ENCODE measurements at places on chromosomes 3 and 15.

GRCh38 chr3:66504850-66505641 is 4.2 kb upstream of the LRIG1 start:
- DNase-seq: no peak

GRCh38 chr3:40718681-40719080 is 193.9 kb downstream of the ZNF621 start:
- DNase-seq: no peak

- DNase-seq: no peak
Measured at GRCh38 chr15:74826364-74826819, at the start of gene CPLX3. TSS of gene CPLX3 (plus strand) at chr15:74826627. CDS start at chr15:74826704, 77 bp downstream.

GRCh38 chr3:143366672-143367071 is 247.1 kb downstream of the CHST2 start:
- no peak for DNase-seq

DNA sequence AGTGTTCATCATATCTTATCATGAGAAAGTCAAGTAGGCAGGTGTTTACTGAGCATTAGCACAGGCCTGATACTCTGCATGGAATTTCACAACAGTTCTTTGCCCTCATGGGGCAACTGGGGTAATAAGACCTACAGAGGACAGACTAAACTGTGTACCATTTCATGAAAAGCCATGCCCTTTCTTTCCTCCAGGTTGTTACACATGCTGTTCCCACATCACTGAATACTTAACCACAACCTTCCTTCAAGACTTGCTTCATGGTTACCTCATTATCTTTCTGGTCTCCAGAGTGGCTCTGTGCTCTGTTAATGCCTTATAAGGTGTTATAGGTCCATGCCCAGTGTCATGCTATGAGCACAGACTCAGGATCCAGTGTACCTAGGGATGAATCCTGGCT is 28.2 kb upstream of the RSL24D1 start:
- DNase-seq: no peak

DNA sequence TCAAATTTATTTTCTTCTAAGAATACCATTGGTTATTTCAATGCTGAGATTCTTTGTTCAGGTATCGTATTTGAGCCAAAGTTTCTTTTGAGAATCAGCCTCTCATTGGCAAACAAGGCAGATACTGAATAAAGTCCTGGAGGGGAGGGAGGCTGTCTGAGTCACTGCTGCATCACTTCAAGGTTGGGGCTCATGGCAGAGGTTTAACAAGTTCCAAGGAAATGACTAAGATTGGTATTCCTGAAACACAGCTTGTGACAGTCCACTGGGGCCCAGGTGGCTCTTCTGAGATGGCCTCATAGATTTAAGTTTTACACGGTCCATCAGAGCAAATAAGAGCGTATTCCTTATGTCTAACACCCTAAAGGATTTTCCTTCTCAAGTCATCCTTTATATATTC is 213.8 kb upstream of the STAC start:
- peak; percentile 46 for DNase-seq

DNA sequence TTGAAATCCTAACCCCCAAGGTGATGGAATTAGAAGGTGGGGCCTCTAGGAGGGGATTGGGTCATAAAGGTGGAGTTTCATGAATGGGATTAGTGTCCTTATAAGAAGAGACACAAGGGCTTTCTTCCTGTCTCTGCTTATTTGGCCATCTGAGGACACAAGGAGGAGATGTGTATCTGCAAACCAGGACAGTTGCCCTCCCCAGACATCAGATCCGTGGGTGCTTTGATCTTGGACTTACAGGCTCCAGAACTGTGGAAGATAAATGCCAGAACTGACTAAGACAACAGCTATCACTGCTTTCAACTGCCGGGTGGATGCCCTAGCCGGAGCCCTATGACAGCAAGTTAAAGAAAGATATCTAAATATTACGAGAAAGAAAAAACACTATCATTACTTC is 94.4 kb downstream of the CHRNA7 start:
- no peak for DNase-seq

DNA sequence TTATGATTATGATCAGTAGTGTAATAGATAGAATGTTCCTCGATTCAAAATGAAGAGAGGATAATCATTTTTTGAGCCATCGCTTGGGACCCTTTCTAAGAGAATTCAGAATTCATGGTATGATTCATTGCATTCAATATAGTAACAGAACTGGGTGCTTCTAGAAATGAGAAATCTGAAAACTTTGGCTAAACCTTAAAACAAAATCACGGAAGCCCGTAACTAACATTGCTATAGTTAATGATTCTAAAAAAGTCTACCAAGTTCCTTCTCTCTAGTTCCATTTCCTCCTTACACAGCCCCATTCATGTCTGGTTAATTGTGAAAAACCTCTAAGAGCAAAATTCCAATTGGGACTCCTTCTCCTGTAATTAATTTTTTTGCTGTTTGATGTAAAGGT is 217.1 kb downstream of the GBE1 start:
- no peak for DNase-seq

GRCh38 chr3:120742849-120743365 is 363 bp downstream of the GTF2E1 start:
- DNase-seq: peak; percentile 66

GRCh38 chr3:153669527-153669926 is 451.7 kb upstream of the ARHGEF26 start:
- DNase-seq: no peak

- DNase-seq: no peak
Measured at GRCh38 chr3:113128386-113129015, 82.9 kb upstream of the BOC start.

GRCh38 chr3:13708301-13708700 is 159.4 kb downstream of the FBLN2 start:
- DNase-seq: no peak

- peak; percentile 65 for DNase-seq
Measured at GRCh38 chr3:113736548-113737089, 9.4 kb downstream of the NAA50 start.

DNA sequence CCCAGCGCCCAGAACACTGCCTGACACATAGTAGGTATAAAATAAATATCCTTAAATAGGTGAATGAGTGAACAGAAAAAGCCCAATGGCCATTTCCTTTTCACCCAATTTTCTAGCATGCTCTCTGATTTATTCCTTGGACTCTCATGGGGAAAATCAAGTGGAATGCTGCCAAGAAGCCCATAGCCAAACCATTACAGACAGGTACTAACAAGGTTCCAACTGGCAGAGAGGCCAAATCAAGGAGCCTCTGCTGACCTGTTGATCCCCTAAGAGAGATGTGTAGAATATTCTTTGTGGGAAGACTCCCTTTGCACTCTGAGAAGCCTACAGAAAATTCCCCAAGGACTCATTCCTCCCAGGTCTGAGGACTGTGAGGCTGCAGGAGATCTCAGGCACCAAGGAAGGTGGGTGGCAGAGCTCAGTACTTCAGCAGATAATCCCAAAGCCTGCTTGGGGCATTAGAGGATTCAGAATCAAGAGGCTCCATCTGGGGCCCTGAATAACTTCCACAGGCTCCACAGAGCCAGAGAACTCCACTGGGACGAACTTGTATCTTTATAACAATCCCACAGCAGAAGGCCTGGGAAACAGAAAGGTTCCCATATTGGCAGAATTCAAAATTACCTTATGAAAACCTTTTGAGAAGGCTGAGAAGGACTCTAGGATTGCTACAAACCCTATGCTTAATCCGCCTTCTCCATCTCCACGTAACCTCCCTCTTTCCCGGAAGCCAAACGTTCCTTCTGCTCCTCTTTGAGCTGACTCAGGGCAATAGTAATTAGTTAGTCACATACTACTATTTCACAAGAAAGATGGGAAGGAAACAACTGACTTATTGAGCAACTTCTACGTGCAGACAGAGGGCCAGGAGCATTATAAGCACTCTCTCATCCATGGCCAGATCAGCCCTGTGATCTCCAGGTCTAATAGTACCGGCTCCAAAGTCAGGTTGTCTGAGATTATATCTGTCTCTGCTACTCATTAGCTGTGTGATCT is 34.5 kb downstream of the PRICKLE2 start:
- peak; percentile 96 for DNase-seq

GRCh38 chr3:17070161-17070959 is 185.6 kb downstream of the PLCL2 start:
- DNase-seq: peak; percentile 62

DNA sequence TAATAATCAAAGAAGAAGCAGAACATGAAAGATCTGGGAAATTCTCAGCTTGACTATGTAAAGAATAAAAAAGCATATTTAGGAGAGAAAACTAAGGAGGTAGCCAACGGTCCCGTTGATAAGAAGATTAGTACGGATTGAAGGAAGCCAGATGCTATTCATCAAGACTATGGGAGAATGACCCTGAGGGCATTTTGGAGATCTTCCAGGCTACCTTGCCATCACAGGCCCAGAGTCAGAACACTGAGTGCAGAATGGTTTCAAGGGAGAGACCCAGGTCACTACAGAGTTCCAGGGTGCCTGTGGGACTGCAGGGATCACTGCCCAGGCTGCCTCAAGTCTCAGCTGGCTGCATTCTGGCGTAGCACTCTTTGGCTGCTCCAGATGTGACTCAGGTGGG is 752.9 kb upstream of the ARPP21 start:
- DNase-seq: no peak

GRCh38 chr3:35733341-35733740 is 94.0 kb downstream of the ARPP21 start:
- no peak for DNase-seq

DNA sequence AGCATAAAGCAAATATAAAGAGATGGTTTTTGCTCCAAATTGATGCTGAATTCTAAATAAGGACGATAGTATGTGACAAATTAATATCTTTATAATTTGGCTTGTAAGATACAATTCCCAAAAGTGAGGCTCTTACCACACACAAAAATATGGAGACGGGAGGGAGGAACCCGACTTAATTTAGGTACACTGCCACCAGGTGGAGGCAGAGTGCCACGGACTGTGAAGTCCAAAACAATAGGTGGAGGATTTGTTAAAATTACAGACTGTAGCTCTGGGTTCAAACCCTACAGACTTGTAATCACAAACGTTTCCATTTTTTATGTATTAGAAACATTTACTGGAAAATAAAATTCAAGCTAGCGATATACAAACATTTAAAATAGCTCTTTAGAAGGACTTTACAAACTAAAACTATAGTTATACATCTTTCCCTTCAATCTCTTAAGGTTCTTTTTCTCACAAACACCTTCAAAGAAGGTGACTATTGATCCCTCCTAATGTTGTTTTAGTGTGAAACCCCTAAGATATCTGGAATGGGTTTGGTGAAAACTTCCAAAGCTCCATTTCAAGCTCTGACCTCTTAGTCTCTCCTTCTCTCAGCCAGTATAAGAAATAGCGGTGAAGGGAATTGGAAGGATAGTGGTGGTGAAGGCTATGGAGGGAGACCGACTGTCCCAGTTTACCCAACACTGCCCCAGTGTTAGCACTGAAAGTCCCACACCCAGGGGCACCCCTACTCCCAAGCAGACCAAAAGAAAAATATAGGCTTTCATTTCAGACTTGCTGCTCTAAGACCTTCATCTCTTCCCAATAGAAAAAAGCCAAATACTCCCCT is 89.7 kb downstream of the AQP9 start:
- peak; percentile 82 for DNase-seq

DNA sequence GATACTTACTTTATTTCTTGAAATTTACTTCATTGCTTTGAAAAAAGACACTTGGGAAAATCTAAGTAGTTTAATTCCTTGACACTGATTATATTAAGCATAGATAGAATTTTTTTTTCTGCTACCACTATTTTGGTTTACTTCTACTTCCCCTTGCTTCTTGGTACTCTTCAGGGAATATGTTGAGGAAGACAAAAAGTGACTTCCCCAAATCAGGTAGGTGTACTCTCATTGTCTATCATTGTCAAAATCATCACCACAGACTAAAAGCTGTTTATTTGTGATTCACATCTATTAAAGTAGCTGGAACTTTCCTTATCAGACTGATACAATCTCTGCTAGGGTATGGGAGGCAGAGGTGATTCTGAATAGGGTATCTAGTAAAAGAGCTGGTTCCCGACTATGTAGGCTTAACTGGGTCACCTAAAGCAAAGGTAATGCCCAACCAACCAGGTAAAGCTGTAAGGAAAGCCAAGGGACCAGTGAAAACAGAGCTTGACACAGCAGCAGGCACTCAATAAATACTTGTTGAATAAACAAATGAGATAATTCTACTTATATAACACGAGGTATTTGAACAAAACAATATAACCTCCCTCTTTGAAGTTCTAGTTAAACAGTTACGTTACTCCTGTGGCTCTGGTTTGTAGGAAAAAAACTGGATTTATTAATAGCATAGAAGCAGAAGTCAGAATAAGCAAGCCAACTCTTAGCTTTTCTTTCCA is 346.9 kb downstream of the PLCL2 start:
- DNase-seq: no peak

GRCh38 chr15:66617137-66618090 is 51.6 kb upstream of the LCTL start:
- DNase-seq: peak; percentile 84

GRCh38 chr3:194100856-194101390 is 35.0 kb upstream of the HES1 start:
- no peak for DNase-seq

DNA sequence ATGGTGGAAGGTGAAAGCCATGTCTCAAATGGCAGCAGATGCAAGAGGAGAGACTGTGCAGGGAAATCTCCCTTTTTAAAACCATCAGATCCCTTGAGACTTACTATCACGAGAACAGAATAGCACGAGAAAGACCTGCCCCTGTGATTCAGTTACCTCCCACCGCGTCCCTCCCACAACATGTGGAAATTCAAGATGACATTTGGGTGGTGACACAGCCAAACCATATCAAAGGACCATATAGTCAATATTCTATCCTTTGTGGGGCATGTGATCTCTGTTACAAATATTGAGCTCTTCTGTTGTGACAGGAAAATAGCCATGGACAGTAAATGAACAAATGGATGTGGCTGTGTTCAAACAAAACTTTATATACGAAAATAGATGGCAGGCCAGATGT is 77.2 kb upstream of the ACKR4 start:
- DNase-seq: no peak

DNA sequence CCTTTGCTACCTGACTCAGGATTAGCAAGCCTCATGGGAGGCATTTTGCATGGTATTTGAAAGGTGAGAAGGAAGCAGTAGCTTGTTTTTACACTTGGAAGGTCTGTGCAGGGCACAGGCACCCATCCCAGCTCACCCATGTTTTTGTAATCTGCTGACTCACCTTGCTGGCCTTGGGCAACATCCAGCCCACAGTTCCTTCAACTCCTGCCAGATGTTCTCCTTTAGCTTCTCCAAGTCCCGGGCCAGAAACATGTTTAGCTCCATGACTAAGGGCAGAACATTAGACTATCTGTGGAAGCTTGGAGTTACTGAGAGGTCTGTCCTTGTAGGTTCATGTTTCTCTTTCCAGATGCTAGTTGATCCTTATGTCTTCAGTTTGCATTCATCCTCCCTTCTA is 12.4 kb upstream of the ZNF770 start:
- DNase-seq: peak; percentile 72

GRCh38 chr15:68304589-68305337 is 27.2 kb downstream of the FEM1B start:
- DNase-seq: no peak

Measured in iris pigment epithelial cell (primary cell).